ENCODE measurements at places on chromosomes 12 and 14.
A peak's percentile ranks its signal among the peaks of the same experiment; 100 is the strongest.

GRCh38 chr14:105258846-105259245, 10.5 kb downstream of the BTBD6 start:
- DNase-seq: no peak

DNA sequence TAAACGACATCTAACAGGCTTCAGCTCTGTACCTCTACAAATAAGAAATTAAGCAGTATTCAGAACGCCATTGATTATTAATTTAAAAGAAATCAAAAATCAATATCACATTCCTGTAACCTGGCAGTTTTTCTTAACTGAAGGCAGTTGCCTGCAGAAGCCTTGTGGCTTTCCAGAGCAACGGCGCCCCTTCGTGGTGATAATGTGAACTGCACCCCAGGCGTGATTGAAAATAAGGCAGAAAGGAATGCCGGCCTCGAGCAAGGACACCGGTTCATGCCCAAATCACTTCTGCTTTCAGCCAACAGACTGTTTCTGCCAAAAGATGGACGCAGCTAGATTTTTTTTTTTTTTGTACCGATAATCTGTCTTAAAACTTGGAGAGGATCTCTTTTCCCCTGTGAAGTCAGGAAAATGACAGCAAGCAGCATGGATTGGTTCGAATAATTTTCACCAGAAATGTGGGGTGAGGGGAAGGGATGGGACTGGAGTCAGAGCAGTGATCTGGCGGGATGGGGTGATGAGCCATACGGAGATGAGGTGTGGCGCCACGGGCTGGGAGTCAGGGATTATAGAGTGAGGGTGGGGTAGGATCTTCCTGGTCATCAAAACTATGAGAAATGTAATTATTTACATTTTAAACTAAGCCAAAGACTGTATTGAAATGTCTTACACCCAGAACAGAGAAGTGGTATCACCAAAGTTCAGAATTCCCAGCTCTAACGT, 473.0 kb downstream of the DPF3 start:
- peak; percentile 66 for DNase-seq

DNA sequence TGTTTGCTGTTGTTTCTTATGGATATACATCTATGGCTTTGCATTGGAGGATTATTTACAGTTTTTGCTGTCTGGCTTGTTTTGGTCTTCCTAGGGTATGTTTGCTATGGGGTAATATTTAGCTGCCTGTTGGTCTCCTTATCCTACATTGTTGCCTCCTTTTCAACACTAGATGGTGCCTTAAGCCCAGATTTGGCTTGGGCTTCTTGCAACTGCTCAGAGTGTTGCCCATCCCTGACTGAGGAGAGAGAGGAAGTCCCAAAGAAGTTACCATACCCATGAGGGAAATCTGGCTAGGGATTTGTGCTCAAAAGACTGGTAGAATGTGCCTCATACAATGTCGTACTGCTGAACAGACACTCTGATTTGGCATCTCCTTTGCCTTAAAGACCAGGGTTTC, 94.6 kb upstream of the MUCL1 start:
- DNase-seq: no peak

GRCh38 chr12:132603240-132604150, 6.9 kb downstream of the LRCOL1 start:
- no peak for DNase-seq

DNA sequence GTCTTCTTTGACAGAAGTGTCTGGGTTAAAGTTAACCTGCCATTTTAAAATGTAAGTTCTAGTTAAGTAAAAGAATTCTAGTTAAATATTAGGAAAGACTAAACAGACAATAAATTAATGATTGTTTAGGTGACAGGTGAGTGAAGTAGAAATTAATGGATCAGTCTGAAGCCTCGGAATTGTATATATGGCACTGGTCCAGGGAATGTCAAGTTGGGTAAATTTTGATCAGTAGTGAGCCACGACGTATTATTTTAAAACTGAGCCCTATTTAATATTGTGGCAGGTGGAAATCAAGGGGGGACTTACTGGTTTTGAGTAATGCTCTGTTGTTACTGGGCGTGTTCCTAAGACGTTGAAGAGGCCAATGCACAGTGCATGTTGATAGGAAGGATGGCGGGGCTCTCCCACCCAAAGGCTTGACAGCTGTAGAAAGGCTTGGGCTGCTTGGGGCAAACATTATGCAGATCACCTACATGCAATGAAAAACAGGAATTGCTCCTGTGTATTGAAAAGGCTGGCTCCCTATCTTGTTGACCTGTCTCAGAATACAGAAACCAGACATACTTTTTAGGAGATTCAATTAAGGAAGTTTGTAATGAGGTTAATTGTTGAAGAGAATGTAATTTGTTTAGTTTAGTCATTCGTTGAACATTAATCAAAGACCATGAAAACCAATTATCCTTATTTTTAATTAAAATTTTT, 5.9 kb upstream of the PPFIBP1 start:
- DNase-seq: no peak

- peak; percentile 17 for DNase-seq
Observed at GRCh38 chr12:117587631-117588287, 226.3 kb upstream of the NOS1 start.

DNA sequence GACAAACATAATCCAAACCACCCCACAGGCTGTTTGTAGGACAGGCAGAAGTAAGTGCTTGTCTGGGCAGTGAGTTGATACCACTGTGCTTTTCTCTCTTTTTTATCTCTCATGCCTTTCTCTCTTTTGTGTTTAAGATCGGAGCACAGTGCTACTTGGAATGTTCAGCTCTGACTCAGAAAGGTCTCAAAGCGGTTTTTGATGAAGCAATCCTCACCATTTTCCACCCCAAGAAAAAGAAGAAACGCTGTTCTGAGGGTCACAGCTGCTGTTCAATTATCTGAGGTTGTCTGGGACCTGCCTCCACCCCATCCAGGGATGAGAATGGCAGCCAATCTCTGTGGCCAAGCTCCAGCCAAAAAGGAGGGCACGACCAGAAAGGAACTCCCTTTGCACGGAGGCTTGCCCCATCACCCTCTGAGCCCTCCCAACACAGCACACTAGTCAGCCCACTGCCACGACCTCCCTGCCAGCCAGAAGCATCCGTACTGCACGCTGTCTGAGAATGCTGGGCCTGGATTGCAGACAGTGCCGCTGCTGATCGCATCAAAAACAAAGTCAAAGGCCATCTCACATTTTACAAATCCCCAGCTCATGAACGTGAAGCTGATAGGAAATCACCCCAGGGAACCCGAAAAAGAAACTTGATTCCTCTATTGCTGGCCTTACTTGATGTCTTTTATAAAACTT, 27.8 kb downstream of the GPHB5 start:
- DNase-seq: no peak

DNA sequence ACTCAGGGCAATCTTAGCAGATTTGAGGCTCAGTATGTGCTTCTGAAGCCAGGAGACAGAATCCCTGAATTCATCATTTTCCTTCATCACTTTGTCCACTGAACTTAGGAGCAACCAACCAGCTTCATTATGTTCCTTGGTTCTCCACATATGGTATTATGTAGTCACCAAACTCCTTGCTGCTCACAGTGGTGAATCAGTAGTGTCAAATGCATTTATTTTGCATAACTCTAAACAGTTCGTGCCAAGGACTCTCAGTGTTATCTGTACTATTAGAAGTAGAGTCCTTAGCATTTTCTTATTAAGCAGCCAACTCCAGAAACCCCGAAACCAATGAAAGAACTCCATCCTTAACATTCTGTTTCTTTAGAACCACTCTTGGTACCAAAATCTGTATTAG, 466.9 kb upstream of the RGS6 start:
- DNase-seq: no peak

- DNase-seq: peak; percentile 20
Observed at GRCh38 chr12:46523863-46524770, 151.5 kb upstream of the SLC38A2 start.

DNA sequence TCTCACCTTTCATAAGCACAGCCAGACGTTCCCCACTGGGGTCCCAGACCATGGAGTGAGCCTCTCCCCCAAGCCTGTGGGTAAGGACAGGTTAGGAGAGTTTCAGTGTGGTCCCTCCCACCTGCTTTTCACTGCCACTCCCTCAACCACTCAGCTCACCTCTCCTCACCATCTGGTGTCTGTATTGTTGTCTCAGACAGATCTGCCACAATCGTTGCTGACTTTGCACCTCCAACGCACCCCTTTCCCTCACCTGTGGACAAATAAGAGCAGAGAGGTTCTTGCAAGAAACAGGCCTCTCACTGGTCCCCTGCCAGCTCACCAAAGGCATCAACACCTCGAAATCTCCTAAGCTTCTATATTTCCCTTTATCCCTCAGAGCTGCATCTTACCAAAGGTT, 8.8 kb downstream of the MYG1 start:
- DNase-seq: no peak

DNA sequence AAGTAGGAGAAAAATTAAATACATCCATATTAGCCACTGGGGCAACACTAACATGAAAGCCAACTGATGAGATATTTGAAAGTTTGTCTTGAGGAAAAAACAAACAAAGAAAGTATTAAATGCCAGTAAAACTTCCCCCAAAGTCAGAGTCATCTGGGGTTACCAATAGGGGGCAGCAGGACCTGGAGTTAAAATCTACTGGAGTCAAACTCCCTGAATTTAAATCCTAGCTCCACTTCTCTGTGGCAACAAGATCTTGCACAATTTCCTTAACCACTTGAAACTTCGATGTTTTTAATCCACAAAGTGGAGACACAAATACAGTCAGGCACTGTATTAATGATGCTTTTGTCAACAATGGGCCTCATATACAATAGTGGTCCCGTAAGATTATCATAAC, 14.4 kb downstream of the PLEKHG7 start:
- DNase-seq: no peak
